Central memory CD8-positive, alpha-beta T cell (primary cell): ENCODE measurements at places on chromosomes 1 and 21.

DNA sequence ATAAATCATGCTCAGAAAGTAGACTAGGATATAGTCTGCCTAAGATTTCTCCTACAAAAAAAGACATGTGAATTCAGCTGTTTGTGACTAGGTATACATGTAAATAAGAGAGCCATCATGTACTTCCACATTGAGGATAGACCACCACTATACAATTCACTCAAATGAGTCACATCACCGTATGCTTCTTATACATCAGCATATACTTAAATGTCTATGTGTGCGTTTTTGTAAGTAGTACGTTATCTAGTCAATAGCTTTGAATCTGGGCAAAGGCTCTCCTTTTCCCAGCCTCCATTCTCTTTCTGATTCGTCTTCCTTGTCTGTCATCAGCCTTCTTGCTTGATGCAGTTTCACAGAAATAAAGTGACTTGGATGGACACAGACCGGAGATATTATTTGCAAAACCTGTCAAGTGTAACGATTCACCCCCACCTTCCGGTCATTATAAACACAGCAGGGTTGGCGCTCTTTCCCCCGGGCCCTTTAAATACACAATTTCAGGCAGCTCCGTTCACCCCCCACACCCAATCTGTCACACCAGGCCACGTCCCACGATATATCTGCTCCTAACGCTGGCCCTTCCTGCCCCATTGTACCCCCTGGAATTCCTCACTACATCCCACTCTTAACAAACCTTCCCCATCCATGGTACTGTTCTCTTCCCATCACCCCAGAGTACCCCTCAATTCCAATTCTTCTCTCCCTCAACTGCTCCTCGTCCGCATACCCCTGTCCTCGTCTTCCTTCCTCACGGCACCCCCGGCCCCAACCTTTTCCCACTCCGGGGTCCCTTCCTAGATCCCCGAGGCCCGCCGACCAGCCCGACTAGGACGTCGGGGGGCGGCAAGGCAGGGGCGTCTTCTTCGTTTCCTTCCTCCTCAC is 636 bp downstream of the VAMP4 start:
- DNase-seq, result no peak

GRCh38 chr1:90236493-90236892 is 241.6 kb downstream of the ZNF326 start:
- DNase-seq, result no peak

DNA sequence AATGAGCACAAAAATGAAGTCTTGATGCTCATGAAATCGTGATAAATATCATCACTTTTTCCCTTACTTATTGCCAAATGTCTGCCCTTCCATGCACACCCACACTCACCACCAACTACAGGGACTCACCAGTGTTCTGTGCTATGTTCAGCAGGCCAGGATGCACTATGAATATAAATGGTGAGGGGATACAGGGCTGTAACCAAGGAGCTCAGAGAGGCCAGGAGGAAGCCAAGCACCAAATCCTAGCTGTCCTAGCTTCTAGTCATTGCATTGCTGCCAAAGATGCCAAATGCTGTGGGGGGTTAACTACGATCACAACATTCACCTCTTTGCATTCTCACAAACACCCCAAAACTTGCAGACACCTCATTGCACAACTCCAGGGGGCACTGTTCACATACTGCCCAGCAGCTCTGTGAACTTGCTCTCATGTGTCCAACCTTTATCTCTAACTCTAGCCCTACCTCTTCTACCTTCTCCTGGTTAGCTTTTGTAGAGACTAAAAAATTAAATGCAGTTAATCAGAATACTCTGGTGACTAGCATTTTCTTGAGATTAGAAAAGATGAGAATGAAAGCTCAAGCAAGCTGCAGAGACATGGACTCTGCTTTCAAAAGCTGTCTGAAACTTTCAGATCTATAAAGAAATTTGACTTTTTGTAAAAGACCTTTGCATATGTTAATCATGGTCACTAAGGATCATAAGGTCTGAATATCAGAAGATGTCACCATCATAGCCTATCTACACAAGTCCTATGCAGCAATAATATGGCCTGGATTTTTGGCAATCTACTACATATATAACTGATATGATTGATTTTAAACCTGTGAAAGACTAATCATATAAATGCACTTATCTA is 13.9 kb upstream of the KIF14 start:
- no peak for DNase-seq

- DNase-seq, result no peak
Observed at GRCh38 chr1:88923224-88923623, 31.9 kb upstream of the GTF2B start.

- no peak for DNase-seq
Observed at GRCh38 chr1:167995038-167995437, 58.2 kb upstream of the MPC2 start.

DNA sequence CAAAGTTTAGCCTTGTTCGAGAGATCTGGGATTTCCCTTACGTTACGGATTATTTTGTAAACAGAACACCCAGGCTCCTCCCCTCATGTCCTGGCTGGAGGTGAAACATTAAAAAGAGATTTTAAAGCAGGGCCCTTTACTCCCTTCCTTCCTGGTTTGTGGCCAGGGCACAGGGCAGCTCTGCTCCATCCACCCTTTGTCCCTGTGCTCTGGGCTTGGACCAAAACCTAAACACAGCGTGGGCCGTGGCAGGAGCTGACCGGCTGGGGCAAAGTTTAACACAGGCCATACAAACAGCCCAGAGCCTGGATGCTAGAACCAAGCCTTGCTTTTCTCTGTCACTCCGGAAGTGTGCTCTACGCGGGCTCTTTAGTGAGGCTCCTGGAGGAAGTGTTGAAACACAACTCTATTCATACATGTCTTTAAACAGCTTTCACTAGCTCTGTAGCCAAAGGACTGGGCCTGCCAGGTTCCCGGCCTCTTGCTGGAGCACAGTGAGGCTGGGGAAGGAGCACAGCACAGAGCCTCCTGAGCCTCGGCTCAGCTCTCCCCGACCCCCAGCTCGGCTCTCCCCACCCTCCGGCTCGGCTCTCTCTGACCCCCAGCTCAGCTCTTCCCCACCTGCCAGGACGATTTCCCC is 84.7 kb downstream of the PDE9A start:
- DNase-seq, result no peak

DNA sequence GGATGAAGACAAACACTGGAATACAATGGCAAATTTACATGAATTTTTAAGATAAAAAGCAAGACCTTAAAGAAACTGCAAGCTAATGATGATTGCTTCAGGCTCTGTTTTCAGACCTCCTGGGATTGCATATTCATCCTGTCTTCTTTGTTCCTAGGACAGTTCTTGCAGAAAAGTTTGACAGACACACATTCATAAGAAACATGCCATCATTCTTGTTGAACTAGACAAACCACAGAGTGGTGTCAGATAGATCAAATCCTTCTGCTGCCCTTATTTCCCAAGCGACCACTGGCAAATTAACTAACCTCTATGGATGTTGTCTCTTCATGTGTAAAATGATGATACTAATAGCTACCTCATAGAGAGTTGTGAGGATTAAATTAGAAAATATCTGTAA is 181.3 kb downstream of the KCTD3 start:
- DNase-seq, result no peak

GRCh38 chr1:231695439-231696255 is 69.1 kb downstream of the DISC1 start:
- no peak for DNase-seq

DNA sequence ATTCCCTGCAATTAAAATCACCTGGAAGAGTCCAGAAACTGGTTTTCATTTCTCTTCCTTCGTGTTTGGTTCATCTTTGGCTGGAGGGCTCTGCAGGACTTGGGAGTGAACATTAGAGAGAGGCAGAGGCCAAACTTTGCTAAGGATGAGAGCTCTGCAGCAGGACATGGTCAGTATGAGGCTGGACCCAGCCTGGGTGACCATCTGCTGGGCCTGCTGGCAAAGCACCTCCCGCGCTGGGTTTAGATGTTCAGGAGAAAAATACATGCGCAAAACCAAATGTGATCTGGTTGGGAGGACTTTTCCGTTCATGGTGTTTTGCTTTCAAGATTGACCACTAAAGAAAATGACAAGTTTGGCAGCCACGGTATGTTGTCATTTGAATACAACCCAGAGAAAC is 15.9 kb downstream of the KAZN start:
- no peak for DNase-seq
